Stimulated activated CD8-positive, alpha-beta memory T cell treated with anti-CD3 and anti-CD28 coated beads, Interleukin-4, amount 100 ng/mL, for 1 hour (primary cell): ENCODE measurements at places on chromosomes 11 and 22.

DNA sequence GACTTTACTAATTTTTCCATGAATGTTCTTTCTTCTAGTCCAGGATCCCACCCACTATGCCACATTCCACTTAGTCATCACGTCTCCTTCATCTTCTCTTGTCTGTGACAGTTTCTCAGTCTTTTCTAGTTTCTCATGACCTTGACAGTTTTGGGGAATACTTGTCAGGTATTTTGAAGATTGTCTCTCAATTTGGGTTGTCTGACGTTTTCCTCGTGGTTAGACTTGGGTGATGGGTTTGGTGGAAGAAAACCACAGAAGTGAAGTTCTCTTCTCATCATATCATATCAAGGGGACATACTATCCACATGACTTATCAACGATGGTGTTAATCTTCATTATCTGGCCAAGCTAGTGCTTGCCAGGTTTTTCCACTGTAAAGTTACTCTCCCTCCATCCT lies 102.4 kb downstream of the LRRC32 start:
- DNase-seq = no peak

- no peak for DNase-seq
Observed at GRCh38 chr11:16791191-16791961, 52.9 kb downstream of the C11orf58 start.

DNA sequence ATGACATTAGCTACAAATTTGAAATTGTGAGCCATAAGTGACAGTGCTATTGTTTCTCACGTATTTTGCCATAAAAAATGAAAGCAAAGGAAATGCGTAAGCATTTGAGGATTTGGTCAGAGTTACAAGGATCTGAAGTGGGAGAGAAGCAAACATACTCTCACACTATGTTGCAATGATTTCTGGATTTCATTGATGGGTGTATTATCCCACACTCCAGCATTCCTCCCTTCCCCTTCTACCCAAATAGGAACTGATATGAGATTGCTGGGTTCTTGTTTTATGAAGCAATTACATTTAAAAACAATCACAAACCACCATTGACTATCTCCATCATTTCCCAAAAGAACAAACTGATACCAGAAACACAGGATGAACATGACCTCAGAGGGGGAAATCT lies 314.0 kb upstream of the CTSC start:
- DNase-seq = no peak

- no peak for DNase-seq
Observed at GRCh38 chr11:47390422-47390760, 12.0 kb upstream of the SPI1 start.

GRCh38 chr22:47126344-47126811 lies 363.9 kb downstream of the TBC1D22A start:
- no peak for DNase-seq

- no peak for DNase-seq
Observed at GRCh38 chr11:13327421-13327820, 49.8 kb downstream of the BMAL1 start.

DNA sequence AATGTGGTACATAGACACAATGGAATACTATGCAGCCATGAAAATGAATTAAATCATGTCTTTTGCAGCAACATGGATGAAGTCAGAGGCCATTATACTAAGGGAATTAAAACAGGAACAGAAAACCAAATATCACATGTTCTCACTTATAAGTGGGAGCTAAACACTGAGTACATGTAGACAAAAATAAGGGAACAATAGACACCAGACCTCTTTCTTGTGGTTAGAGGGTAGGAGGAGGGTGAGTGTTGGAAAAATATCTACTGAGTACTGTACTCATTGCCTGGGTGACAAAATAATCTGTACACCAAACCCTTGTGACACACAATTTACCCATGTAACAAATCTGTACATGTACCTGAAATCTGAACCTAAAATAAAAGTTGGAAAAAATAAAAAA lies 59.1 kb upstream of the ANO5 start:
- no peak for DNase-seq

- DNase-seq = no peak
Observed at GRCh38 chr11:134374891-134375550, 37.0 kb downstream of the B3GAT1 start.

DNA sequence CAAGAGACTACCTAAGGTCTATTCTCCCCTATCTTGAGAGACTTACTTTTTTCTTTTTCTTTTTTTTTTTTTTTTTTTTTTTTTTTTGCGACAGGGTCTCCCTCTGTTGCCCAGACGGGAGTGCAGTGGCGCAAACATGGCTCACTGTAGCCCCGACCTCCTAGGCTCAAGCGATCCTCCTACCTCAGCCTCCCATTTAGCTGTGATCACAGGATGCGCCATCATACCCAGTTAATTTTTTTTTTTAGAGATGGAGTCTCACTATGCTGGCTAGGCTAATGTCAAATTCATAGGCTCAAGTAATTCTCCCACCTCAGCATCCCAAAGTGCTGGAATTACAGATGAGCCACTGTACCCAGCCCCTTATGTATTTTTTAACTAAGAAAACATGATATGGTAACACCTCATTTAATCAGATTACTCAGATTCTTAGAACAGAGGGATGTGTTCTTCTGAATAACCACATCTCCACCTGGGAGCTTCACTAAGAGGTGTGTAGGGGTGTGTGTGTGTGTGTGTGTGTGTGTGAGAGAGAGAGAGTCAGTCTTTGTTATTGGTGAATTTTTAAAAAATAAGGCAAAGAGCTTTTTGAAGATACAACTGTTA lies 102.9 kb downstream of the USP35 start:
- no peak for DNase-seq

- DNase-seq = no peak
Observed at GRCh38 chr22:24068717-24069297, 57.7 kb downstream of the CABIN1 start.

- DNase-seq = no peak
Observed at GRCh38 chr22:47772864-47773263, 1010.4 kb downstream of the TBC1D22A start.

- DNase-seq = no peak
Observed at GRCh38 chr11:28713850-28714249, 605.7 kb downstream of the METTL15 start.

DNA sequence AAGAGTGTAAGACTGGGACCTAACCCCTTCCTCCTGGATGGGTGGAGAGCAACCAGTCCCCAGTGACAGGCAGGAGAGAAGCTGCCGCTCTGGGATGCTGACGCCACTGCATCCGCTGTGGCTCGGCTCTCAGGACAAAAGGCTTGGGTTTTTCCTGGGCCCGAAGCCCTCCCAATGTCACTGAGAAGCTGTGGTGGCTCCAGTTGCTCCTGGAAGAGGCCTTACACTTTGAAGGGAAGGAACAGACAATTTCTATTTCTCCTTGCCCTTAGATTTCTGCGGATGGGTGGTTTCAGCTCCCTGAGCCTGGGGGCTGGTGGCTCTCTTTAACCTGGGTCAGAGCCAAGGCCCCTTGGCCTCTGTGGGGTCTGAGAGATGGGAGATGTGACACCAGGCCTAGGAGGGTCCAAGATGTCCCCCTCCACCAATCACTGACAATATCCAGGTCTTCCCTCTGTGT lies 21.4 kb downstream of the TPBGL start:
- no peak for DNase-seq

- no peak for DNase-seq
Observed at GRCh38 chr11:12199231-12199948, 89.0 kb downstream of the MICAL2 start.

DNA sequence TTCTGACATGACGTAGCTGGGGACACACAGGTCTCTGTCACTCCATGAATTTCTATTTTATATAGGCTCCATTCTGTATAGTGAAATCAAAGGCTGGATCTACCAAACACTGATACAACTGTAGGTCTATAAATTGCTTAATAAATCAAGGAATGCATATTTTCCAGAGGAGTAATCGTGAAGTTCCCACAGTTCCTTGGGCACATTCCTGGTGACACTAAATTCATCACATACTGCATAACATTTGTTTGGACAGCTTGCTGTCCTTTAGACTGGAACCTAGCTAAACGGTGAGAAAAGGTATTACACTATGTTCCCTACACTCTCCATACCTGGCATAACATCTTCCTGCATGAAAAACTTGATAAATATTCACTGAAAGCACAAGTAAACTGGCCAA lies 41.6 kb upstream of the UCP3 start:
- DNase-seq = no peak

- DNase-seq = no peak
Observed at GRCh38 chr11:118084247-118084646, 2.5 kb downstream of the SMIM35 start.

- no peak for DNase-seq
Observed at GRCh38 chr11:101523193-101523592, 60.6 kb downstream of the TRPC6 start.

- no peak for DNase-seq
Observed at GRCh38 chr11:31150841-31151240, 218.7 kb downstream of the DCDC1 start.

DNA sequence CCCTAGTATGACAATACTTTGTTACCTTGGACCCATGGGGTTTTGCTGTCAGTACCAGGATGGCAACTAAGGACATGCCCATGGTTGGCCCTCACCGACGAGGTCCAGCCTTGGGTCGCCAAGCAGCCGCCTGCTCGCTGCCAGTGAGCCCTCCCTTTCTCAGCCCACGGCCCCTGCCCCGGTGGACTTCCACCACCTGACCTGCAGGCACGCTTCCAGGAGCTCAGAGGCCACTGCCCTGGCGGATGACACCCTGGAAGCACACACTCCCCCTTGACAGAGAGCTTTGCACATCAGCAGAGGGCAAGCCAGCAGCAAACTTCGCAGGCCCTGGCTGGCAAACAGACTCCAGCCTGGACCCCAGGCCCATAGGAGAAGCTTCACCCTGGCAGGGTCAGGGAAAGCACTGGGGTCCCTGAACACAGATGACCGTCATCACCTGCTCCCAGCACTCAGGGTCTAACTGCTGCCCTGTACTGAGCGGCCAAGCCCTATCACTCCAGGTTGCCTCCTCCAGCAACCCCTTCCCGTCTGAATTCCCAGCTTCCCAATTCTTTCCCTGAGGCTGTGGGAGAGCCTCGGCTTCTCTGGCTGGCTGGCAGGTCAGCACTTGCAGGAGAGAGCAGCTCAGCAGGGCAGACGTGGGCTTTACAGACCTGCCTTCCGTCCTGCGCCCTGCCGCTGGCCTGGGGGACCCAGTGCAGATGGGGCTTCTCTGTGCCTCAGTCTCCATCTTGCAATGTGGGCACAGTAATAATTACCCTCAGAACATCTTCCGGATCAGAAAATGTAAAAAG lies 2.7 kb upstream of the PPARA start:
- no peak for DNase-seq

- DNase-seq = no peak
Observed at GRCh38 chr11:69053546-69054396, 5.0 kb downstream of the TPCN2 start.

- DNase-seq = no peak
Observed at GRCh38 chr11:110812086-110812733, 100.0 kb upstream of the ARHGAP20 start.

DNA sequence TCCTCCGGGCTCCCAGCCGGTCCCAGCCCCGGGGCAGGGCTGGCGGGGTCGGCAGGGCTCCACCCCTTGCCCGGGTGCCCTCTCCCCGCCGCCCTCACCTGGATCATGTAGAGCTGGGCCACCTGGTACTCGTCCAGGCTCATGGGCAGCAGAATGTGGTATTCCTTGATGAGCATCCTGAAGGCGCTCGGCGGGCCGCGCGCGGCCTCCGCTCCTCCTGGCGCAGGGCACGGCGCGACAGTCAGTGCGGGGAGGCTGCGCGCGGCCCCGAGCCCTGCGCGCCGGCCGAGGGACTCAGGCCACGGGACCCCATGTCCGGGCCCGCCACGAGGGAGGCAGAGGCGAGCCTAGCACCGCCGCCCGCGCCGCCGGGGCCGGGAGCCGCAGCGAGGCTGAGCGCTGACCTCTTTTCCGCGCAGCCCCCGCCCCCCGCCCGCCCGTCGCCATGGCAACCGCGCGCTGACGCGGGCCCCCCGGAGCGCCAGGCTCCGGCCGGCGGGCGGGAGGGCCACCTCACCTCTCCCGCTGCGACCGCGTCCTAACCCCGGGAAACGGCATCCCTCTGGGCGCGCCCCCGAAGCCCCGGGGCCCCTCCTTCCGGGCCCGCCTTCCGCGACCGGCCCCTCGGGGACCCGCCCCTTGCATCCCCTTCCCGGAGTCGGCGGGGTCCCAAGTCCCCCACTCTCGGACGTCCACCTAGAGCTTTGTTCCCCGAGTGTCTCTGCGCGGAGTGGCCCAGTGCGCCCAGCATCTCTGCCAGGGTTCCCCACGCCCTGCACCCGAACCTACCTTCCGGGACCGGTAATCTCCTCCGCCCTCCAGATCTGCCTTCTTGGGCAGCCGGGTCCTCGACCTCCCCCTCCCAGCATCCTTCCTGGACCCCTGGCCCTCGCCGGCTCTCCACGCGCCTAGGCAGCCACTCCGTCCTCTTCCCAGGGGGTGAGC lies 886 bp downstream of the PITPNM1 start:
- DNase-seq = no peak

DNA sequence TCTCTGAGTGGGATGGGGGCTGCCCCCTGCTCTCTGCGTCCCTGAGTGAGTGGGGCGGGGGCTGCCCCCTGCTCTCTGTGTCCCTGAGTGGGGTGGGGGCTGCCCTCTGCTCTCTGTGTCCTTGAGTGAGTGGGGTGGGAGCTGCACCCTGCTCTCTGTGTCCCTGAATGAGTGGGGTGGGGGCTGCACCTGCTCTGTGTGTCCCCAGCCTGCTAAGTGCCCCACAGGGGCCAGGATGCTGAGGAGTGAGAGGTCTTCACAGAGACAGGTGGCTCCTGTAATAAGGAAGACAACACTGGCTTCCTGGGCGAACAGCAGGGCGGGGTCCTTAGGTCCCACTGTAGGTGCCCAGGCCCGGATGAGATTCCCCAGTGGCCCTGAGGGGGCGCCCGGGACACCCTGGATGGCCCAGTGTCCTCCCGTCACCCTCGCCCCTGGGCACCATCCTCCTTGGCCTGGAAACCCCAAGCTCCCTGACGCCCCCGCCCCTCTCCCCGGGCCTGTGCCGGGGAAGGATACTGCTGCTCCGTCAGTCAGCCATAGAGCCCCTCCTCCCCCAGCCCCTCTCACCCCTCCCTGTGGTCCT lies 3.8 kb upstream of the CCDC188 start:
- DNase-seq = no peak
